Activated naive CD8-positive, alpha-beta T cell treated with anti-CD3 and anti-CD28 coated beads, Interleukin-2, amount 10 ng/mL, durations not matched to agents 7 days and 5 days (primary cell): ENCODE measurements at places on chromosomes 16 and 17. TPM values are rescaled to one million over a fixed set of nuclear protein-coding genes. Genes with fewer than 3 reads are reported as not detected.

Gene TBC1D28
- not detected for total RNA-seq

Gene CLEC10A
- 0.64 TPM for total RNA-seq

DNA sequence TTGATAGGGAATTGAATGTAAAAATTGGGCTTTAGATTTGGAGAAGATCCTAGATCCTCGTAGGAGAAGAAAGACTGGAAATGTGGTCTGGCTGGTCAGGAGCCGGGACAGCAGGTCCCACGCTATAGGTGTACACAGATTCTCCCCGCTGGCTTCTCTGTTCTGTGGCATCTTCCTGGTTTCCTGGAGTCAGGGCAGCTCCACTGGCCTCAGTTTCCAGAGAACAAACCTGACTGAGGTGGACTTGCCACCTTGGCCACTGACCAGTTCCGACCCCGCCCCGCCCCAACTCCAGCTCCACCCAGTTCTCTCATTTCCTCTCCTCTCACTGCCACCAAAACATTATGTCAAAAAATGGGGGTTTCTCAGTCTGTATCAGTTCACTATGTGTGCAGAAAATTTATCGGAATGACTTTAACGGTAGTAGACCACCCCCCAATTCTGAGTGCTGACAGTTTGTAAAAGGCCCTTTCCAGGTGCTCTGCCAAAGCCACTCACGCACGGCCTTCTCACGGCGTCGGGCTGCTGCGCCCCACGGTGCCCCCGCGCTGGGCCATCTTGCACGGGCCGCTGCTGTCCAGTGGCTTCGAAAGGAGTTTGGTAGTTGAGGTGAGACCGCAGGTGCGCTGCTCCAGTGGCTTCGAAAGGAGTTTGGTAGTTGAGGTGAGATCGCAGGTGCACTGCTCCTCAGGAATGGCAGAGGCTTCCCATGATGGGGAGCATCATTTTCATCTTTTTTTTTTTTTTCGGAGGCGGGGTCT, 161.4 kb upstream of the CHMP6 start:
- H3K4me3 ChIP-seq: no peak overlapping the region
- no peak for DNase-seq
- no peaks in the 10 kb centered on the region for H3K27me3 ChIP-seq
- peaks cover 36% of the 10 kb centered on the region for H3K4me1 ChIP-seq

GRCh38 chr16:15434425-15435215, at the start of gene BMERB1:
BMERB1 (plus strand) TSS chr16:15434588; CDS start chr16:15434654, 66 bp downstream.
- peaks cover 31% of the 10 kb centered on the region for H3K27me3 ChIP-seq
- H3K4me1 ChIP-seq: peaks cover 10% of the 10 kb centered on the region
- DNase-seq: peak; percentile 67
- no peaks in the 10 kb centered on the region for H3K36me3 ChIP-seq

DNA sequence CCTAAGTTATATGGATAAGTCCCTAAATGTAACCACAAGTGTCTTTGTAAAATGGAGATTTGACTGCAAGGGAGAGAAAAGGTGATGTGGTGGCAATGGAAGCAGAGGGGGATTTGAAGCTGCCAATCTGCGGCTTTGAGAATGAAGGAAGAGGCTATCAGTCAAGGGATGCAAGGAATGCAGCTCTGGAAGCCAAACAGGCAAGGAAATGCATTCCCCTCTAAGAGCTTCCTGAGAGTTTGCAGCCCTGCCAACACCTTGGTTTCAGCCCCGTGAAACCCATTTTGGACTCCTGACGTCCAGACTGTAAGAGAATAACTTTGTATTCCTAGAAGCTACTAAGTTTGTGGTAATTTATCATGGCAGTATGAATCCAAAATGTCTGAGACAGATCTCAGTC, 167.3 kb upstream of the MPHOSPH6 start:
- H3K36me3 ChIP-seq: no peaks in the 10 kb centered on the region
- no peaks in the 10 kb centered on the region for H3K4me1 ChIP-seq
- no peaks in the 10 kb centered on the region for H3K27me3 ChIP-seq
- H3K4me3 ChIP-seq: no peak overlapping the region

GRCh38 chr16:4700997-4701743, 7.8 kb downstream of the NUDT16L1 start:
- DNase-seq: no peak
- H3K27me3 ChIP-seq: no peaks in the 10 kb centered on the region
- peaks cover 8% of the 10 kb centered on the region for H3K36me3 ChIP-seq
- peaks cover 26% of the 10 kb centered on the region for H3K4me1 ChIP-seq
- H3K27ac ChIP-seq: no peak overlapping the region

GRCh38 chr17:79659376-79659775, 48.5 kb upstream of the RBFOX3 start:
- H3K4me3 ChIP-seq: no peak overlapping the region
- H3K27me3 ChIP-seq: peaks cover 24% of the 10 kb centered on the region
- DNase-seq: no peak
- H3K4me1 ChIP-seq: no peaks in the 10 kb centered on the region

DNA sequence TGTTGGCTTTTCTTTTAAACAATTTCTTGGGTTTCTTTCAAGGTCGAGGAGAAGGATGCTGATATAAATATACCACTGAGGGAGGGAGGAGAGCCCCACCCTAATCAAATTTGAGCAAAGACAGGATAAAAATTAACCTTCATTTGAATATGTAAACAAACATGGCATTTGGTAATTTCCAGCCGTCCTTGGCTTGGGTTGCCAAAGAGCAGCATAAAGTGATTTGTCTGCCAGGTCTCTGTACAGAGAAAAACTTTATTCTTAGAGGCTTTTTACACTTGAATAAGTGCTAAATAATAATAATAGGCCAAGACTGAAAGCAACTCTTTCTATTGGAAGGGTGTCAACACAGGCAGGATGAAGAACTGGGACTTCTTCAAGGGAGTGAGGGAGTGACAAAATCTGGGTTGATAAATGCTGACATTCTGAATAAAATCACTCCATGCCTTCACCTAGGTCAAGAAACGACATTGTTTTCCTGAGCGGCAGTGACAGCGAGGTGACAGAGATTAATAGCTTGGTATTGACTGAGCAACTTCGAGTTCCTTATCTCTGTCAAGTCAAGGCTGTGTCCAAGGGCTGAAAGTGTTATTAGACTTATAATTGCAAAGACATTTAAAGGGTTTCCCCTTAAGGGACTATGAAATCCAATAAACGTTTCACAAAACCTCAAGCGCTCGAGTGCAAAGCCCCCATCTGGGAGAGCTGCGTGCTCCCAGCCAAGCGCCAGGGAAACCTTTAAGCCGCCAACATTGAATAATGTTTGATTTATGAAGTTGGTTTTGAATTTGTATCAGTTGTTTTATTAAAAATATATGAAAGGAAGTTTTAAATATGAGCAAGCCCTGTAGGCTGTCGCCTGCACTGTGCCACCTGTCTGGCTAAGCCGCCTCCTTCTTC, 269.5 kb upstream of the N4BP1 start:
- H3K4me3 ChIP-seq: no peak overlapping the region
- H3K27me3 ChIP-seq: no peaks in the 10 kb centered on the region
- no peak overlapping the region for H3K27ac ChIP-seq
- no peaks in the 10 kb centered on the region for H3K36me3 ChIP-seq
